MM.1S (cell line): ENCODE measurements at places on chromosomes 1 and 21.

DNA sequence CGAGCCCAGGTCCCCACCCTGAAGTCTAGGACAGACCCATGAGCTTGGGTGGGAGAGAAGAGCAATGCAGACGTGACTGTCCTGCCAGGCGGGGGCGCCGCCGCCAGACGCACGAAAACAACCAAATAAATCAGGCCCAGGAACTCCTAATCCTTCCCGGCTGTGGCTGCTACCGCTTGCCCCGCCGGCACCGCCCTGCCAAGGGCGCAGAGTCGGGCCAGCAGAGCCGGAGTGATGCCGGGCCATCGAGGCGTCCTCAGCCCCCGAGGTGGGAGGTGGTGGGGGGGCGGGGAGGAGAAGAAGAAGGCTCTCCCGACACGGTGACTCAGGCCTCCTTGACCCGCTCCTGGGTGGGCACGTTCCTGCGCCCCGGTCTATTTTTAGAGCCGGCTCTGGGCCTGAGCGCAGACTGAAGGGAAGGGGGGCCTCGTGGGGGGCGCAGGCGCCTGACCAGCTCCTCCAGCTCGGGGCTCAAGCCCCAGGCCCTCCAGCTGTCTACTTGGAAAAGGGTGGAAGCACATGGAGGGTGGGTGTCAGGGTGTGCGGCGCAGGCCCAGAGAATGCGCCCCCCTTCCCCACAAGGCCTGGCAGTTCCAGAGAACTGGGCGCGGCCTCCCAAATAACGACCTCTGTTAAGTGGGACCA, 10.7 kb upstream of the COL16A1 start:
- DNase-seq, result peak; percentile 47

- DNase-seq, result no peak
Observed at GRCh38 chr1:165616054-165616612, 14.9 kb upstream of the MGST3 start.

DNA sequence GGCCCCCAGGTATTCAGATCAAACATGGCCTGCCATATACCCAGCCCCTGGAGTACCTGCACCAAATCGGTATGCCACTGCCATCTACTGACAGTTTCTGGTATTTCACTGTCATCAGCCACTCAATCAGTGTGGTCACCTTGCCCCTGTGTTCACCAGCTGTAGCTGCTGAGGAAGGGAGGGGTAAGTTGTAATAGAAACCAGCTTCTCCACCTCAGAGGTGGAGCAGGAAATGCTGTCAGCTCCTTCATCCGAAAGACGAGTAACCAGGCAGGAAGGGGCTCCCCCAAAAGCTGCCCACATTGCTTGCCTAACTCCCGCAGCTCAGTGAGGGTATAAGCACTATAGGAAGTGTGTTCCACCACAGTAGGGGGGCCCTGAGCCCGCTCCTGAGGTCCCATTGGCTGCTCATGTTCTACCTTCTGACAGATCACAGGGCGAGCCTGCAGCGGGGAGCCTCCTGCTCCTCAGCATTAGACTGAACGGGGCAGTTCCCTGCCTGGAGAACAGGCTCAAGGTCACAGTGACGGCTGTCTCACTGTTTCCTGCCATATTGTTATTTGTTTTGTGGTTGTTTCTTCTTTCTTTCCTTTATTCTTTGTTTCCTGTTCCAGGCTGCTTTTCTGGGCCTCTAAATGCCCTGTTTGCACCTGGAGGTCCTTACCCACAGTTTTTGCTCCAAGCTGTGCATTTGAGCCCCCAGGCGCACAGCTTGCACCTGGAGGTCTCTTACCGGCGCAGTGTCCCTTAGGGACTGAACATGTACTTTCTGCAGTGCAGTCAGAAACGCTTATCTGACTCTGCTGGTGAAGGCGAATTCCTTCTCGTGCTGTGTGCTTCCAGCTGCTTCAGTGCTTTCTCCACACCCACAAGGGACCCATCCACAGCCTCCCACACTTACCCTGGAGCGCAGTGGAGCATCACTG, 1638.3 kb downstream of the MRPL39 start:
- peak; percentile 96 for DNase-seq

DNA sequence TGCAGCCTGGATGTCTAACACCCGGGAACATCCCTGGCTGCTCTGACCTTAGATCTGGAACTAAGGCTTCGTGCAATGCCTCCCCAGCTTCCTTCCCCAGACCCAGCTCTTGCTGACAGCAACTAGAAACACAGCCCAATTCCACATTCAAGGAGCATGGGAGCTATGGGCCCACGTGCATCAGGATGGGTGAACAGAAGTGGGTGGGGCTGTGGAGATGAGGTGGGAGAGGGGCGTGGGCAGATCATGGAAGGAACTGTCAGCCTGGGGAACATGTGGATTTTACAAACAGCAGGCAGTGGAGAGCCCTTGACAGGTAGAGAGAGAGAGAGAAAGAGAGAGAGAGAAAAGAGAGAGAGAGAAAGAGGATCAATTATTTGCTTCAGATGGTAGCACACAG, 231.6 kb downstream of the MATN1 start:
- no peak for DNase-seq

DNA sequence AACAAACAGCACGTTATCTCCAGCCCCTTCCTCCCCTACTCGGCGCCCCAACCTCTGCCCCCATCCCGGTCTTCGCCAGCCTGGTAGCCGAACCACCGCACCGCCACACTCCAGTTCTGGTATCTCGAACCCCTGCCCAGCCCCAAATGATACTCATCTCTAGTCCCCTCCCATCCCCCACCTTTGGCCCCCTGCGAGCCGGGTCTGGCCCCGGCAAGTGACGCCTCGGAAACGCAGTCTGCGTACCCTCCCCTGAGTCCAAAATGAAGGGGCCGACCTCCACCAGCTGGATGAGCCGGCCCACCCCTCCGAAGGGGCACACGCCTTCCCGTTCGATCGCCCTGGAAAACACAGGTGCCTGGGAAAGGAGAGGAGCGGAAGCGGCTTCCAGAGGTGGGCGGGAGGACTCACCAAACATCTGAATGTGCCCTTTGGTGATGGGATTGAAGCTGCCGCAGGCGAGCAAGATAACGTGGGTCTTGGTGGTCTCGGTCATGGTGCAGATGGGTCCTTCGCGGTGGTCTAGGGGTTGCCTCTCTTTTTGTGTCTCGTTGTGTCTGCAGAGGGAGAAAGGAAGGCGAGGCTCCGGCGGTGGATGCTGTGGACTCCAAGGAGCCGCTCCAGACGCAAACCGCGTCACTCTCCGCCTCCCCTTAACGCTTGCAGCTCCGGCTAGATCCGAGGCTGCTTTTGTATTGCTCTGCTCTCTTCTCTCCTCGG, at the start of gene NMNAT2:
TSS of gene NMNAT2 (minus strand) at position 609 of the 720 bp plus-strand sequence. CDS start at position 496, 113 bp downstream.
- DNase-seq, result no peak

- DNase-seq, result no peak
Observed at GRCh38 chr1:18198260-18198659, 90.7 kb downstream of the IGSF21 start.

GRCh38 chr1:9689011-9689706, 37.6 kb downstream of the PIK3CD start:
- DNase-seq, result peak; percentile 61

DNA sequence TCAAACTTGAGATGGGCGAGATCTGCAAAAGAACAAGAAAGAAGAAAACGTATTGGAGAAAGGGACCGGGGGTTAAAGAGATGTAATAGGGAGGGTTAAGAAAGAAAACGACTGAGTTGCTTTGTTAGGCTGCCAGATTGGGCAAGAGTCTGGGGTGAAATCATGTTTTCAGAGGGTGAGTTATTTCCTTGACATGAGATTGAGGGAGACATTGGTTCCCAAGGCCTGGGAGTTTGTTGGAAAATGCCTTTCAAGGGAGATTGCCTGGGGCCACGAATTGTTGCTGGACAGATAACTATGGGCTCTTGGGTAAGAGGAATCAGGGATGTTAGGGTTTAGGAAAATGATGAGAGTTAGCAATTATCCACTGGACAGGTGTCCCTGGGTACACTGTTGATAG, 776 bp upstream of the CADM3 start:
- DNase-seq, result no peak

DNA sequence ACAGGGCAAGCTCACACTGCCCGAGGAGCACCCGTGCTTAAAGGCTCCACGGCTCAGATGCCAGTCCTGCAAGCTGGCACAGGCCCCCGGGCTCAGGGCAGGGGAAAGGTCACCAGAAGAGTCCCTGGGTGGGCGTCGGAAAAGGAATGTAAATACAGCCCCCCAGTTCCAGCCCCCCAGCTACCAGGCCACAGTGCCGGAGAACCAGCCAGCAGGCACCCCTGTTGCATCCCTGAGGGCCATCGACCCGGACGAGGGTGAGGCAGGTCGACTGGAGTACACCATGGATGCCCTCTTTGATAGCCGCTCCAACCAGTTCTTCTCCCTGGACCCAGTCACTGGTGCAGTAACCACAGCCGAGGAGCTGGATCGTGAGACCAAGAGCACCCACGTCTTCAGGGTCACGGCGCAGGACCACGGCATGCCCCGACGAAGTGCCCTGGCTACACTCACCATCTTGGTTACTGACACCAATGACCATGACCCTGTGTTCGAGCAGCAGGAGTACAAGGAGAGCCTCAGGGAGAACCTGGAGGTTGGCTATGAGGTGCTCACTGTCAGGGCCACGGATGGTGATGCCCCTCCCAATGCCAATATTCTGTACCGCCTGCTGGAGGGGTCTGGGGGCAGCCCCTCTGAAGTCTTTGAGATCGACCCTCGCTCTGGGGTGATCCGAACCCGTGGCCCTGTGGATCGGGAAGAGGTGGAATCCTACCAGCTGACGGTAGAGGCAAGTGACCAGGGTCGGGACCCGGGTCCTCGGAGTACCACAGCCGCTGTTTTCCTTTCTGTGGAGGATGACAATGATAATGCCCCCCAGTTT, 1.3 kb downstream of the CELSR2 start:
- no peak for DNase-seq

GRCh38 chr21:44761747-44762208, 39.8 kb downstream of the UBE2G2 start:
- DNase-seq, result no peak

GRCh38 chr1:110286564-110286963, 52.6 kb upstream of the RBM15 start:
- DNase-seq, result no peak

DNA sequence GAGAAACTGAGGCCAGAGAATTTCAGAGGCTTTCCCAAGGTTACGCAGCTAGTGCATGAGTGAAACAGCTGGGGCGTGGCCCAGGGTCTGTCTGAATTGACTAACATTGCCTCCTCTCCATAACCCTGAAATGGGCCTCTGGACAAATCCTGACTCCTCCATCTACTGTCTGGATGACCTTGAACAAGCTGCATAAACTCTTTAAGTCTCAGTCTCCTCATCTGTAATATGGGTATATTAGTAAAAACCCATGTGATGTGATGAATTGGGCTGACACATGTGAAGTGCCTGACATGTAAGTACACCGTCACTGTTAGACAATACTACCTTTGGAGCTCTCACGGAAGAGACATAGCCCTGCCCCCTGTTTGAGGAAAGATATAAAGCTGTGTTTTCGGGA, 12.3 kb upstream of the FGR start:
- no peak for DNase-seq

- no peak for DNase-seq
Observed at GRCh38 chr21:39630191-39630591, 17.5 kb downstream of the B3GALT5 start.

- no peak for DNase-seq
Observed at GRCh38 chr1:151610142-151610541, 1.7 kb upstream of the SNX27 start.

- DNase-seq, result no peak
Observed at GRCh38 chr1:118145721-118146120, 39.3 kb downstream of the SPAG17 start.
